ENCODE measurements at places on chromosomes 13 and 19.

- no peak for DNase-seq
Measured at GRCh38 chr19:40802300-40803169, 3.5 kb downstream of the EGLN2 start.

GRCh38 chr13:27972478-27972820 is 3.3 kb upstream of the CDX2 start:
- no peak for DNase-seq

DNA sequence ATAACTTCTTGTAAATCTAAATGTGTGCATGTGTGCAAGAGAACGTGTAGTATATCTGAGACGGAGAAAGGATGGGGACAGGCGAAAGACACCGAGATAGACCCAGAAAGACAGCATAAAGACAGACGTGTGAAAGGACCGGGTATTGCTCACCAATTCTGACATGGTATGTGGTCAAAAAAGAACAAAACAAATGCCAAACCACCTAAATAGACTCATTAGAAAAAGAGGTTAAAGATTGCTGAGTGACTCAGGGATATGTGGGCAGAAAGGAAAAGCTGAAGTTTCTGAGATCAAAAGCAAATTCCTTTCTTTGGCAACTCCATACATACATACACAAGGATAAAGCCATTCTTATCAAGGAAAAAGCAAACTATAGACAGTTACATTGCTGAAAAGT is 179.7 kb upstream of the TSC22D1 start:
- DNase-seq, result no peak

- no peak for DNase-seq
Measured at GRCh38 chr13:79349011-79349410, 57.0 kb downstream of the RBM26 start.

- DNase-seq, result no peak
Measured at GRCh38 chr13:103866048-103866447, 799.8 kb upstream of the SLC10A2 start.

Measured in stimulated activated CD4-positive, alpha-beta T cell treated with anti-CD3 and anti-CD28 coated beads, Interleukin-1b, Interleukin-23, amount 100 ng/mL, for 48 hours (primary cell).